Stimulated activated naive B cell treated with anti-CD40 and anti-IgM and Interleukin-4, amounts not matched to agents 10 μg/mL and 1 μg/mL and 100 μg/mL, for 72 hours (primary cell): ENCODE measurements at places on chromosomes 6 and 20.
A peak's percentile ranks its signal among the peaks of the same experiment; 100 is the strongest.

GRCh38 chr6:113315165-113315564 lies 542.0 kb upstream of the MARCKS start:
- no peak for DNase-seq

DNA sequence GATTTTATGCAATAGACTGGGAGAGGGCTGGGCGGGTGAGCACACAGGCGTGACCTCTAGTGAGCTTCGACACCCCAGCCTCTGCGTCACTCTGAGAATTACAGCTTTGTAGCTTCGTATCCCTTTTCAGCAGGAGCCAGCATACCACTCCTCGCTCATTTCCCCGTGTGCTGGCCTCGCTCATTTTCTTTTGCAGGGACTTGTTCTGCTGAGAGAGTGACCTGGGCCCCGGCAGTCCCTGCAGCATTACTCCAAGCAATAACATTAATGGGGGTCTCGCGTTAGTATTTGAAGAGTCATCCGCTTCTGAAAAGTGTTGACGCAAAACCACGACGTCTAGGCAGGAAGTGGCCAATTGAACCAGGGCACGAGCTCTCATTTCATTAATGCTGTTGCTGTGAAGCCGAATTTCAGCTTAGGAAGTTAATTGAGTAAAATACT lies 193.7 kb downstream of the QKI start:
- DNase-seq, result no peak

GRCh38 chr6:141552463-141552862 lies 580.3 kb upstream of the GJE1 start:
- no peak for DNase-seq

- no peak for DNase-seq
Measured at GRCh38 chr6:56510984-56511531, 131.6 kb downstream of the DST start.

GRCh38 chr6:113627480-113627879 lies 229.7 kb upstream of the MARCKS start:
- no peak for DNase-seq

- no peak for DNase-seq
Measured at GRCh38 chr6:3318821-3319540, 60.2 kb downstream of the PSMG4 start.

- DNase-seq, result no peak
Measured at GRCh38 chr6:131980791-131981623, 29.8 kb upstream of the CCN2 start.

DNA sequence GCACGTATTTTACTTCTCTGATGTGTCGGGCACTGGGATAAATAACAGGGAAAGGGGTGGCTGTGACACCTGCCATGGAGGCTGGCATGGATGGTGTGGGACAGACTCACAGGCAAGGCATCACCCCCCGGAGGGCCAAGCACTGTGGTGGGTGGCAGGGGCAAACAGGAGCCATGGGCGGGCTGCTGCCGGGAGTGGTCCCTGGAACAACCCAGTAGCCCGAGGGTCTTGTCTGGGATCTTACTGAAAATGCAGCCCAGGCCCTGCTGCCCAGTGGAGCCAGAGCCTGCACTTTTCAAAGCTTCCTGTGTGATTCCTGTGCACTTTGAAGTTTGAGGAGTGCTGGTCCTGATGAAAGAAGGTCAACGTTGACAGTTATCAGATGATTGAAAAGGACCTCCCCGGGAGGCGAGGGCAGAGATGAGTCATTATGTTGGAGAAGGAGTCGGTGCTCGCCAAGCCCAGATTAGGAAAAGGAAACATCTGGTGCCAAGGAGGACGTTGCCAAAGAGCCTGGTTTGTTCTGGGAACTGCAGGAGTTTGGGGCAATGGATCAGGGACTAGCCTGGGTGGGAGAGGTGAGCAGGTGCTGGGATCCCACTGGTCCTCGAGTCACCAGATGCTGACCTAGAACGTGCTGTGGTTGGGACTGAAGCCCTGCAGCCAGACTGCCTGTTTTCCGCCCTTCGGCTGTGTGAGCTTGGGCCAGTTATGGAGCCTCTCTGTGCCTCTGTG lies 130.0 kb upstream of the GGTLC1 start:
- no peak for DNase-seq

- no peak for DNase-seq
Measured at GRCh38 chr6:43268782-43269272, 25.5 kb downstream of the TTBK1 start.

DNA sequence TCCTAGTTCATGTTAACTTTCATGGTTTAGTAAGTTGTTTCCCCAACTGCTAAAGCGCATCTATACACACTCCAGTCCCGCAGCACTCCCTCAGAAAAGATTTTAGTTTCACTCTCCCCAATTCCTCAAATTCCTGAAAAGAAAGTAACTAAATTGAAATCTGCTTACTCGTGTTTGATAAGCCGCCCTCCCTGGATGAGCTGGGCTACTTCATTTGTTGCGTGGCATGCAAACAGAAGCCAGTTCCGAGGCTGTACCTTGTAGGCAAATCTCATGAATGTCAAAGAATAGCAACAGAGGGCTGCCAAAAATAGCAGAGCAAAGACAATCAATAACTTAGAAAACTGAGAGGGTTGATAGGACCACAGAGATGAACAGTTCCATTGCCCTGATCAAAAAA lies 16.9 kb downstream of the MPC1 start:
- no peak for DNase-seq

DNA sequence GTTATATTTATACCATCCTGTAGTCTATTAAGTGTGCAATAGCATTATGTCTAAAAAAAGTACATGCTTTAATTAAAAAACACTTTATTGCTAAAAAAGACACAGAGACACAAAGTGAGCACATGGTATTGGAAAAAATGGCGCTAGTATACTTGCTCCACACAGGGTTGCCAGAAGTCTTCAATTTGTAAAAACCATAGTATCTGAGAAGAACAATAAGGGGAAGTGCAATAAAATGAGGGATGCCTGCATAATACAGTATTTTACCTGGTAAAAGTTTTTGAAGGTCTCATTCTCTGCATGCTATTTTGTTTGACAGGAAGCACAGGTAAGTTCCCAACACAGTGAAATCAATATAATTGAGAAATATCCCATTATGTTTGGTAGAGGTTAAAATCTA lies 1.6 kb downstream of the NOX3 start:
- no peak for DNase-seq

DNA sequence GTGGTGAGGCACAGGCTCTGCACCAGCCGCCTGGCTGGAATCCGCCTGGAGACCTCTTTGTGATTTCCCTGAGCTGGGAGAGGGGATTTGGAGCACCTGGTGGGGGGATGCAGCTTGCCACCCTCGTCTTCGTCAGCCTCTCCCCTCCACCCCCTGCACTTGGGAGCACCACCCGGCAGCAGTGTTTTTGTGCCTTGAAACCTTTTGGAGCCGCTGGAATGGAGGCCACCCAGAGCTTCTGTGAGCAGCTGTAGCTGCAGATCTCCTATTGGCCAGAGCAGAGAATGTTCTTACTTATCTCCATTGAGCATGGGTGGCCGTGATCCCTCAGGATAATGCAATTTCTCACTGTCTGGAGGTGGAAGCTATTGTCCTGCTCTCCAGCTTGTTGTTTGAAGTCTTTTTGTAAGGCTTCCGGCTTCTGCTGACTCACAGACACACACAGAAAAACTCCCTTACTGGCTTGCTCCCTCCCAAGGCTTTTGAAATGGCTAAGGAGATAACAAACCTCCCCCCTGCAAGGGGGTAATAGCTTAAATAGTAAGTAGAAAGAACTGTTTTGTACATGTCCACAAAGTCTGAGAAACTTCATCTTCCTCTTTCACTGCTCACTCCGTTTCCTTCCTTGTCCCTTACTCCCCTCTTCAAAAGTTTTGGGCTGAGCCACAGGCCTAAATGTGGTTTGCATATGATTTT lies 271.2 kb downstream of the PRL start:
- peak; percentile 8 for DNase-seq

- no peak for DNase-seq
Measured at GRCh38 chr6:110116258-110116657, 63.2 kb downstream of the WASF1 start.
